ENCODE measurements at places on chromosomes 13 and 19. TPM values are rescaled to one million over a fixed set of nuclear protein-coding genes. Genes with fewer than 3 reads are reported as not detected.
A peak's percentile ranks its signal among the peaks of the same experiment; 100 is the strongest.

The GPR12 gene
- total RNA-seq: 0.14 TPM

The SSC5D gene
- total RNA-seq: 1.5 TPM

The ZNF536 gene
- 18.7 TPM for total RNA-seq

The TIMM44 gene
- total RNA-seq: 95.9 TPM

The THSD1 gene
- total RNA-seq: 0.75 TPM

The NLRP4 gene
- total RNA-seq: not detected

The SYMPK gene
- 115 TPM for total RNA-seq

The CEACAM16 gene
- total RNA-seq: not detected

DNA sequence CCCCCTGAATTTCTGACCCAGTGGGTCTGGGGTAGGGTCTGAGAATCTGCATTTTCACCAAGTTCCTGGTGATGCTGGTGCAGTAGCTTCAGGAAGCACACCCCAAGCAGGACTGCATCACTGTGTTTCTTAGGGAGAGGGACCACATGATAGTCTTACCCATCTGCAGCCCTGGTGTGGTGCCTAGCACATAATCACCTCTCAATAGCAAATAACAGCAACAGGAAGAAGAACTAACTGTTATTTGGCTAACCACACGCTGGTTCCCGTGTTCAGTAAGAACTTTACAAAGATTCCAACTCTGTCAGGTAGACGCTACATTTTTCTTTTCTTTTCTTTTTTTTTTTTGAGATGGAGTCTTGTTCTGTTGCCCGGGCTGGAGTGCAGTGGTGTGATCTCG lies 41.9 kb upstream of the SPATA13 start:
- H3K4me1 ChIP-seq: peaks cover 56% of the 10 kb centered on the region
- no peak for DNase-seq
- H3K27me3 ChIP-seq: no peaks in the 10 kb centered on the region
- no peak overlapping the region for H3K27ac ChIP-seq

GRCh38 chr13:111537843-111538499 lies 217.5 kb downstream of the TEX29 start:
- H3K27me3 ChIP-seq: peaks cover 48% of the 10 kb centered on the region
- no peak for DNase-seq
- H3K4me1 ChIP-seq: peaks cover 29% of the 10 kb centered on the region
- no peaks in the 10 kb centered on the region for H3K36me3 ChIP-seq
- no peak overlapping the region for H3K4me3 ChIP-seq

- H3K4me1 ChIP-seq: peaks cover 10% of the 10 kb centered on the region
- H3K36me3 ChIP-seq: no peaks in the 10 kb centered on the region
- no peak overlapping the region for H3K27ac ChIP-seq
- H3K4me3 ChIP-seq: peak overlapping the region; percentile 51
Measured at GRCh38 chr19:45484273-45484945, 12.4 kb downstream of the RTN2 start.

DNA sequence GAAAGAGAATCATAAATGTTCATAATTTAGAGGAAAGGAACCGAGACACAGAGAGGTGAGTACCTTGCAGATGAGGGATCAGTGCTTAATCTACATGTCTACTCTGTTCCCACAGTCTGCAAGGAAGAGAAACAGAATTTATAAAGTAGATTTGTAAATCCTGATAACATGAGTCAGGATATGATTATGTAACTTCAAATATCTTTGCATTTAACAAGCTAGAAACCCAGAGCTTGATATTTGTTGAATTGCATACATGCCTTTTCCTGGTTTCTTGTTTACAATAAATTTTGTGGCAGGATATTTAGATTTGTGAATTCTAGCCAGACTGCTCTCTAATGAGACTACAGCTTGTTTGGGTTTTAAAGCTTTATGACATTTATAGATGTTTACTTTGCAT lies 219.2 kb downstream of the ENOX1 start:
- no peak overlapping the region for H3K4me3 ChIP-seq
- H3K27me3 ChIP-seq: no peaks in the 10 kb centered on the region
- no peak overlapping the region for H3K27ac ChIP-seq
- no peaks in the 10 kb centered on the region for H3K36me3 ChIP-seq
- H3K4me1 ChIP-seq: peaks cover 11% of the 10 kb centered on the region
- no peak for DNase-seq

GRCh38 chr13:108919036-108919907 lies 289.9 kb downstream of the MYO16 start:
- DNase-seq: no peak
- H3K27me3 ChIP-seq: no peaks in the 10 kb centered on the region
- H3K4me3 ChIP-seq: no peak overlapping the region

GRCh38 chr13:102724923-102725322 lies 30.1 kb upstream of the METTL21C start:
- H3K27ac ChIP-seq: no peak overlapping the region
- no peak overlapping the region for H3K4me3 ChIP-seq
- no peak for DNase-seq
- peaks cover 15% of the 10 kb centered on the region for H3K27me3 ChIP-seq

- no peak overlapping the region for H3K27ac ChIP-seq
- H3K4me3 ChIP-seq: no peak overlapping the region
- H3K4me1 ChIP-seq: no peaks in the 10 kb centered on the region
- H3K27me3 ChIP-seq: no peaks in the 10 kb centered on the region
Measured at GRCh38 chr13:30564489-30564888, 53.2 kb upstream of the USPL1 start.

- no peaks in the 10 kb centered on the region for H3K27me3 ChIP-seq
- no peaks in the 10 kb centered on the region for H3K4me1 ChIP-seq
- H3K4me3 ChIP-seq: no peak overlapping the region
- no peak overlapping the region for H3K27ac ChIP-seq
- H3K36me3 ChIP-seq: peaks cover 6% of the 10 kb centered on the region
- no peak for DNase-seq
Measured at GRCh38 chr19:15928321-15928720, 6.0 kb downstream of the CYP4F11 start.

GRCh38 chr13:38417727-38418126 lies 68.1 kb downstream of the UFM1 start:
- H3K27me3 ChIP-seq: no peaks in the 10 kb centered on the region
- H3K27ac ChIP-seq: no peak overlapping the region
- no peak overlapping the region for H3K4me3 ChIP-seq
- no peaks in the 10 kb centered on the region for H3K4me1 ChIP-seq

GRCh38 chr19:6393983-6394412 lies 1.0 kb upstream of the GTF2F1 start:
- peak overlapping the region; percentile 98 for H3K27ac ChIP-seq
- DNase-seq: no peak
- peaks cover 30% of the 10 kb centered on the region for H3K4me1 ChIP-seq
- peak overlapping the region; percentile 97 for H3K4me3 ChIP-seq
- H3K36me3 ChIP-seq: peaks cover 4% of the 10 kb centered on the region

DNA sequence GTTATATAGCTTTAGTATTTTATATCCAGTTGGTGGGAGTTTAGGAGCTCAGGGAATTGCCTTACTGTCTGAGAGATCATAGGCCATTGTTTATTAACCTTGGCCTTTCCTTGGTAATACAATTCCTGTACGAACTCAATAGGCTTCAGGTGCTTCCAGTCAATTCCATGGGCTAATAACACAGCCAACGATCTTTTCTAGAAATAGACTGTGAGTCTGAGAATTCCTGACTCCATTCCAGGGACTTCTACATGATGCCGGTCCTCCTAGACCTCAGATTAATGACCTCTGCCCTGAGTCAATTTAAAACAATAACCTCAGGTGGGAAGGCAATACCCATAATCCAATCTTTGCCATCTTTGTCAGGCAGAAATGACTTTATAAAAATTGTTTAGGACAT lies 39.6 kb upstream of the KLF12 start:
- no peak overlapping the region for H3K27ac ChIP-seq
- no peak for DNase-seq
- H3K27me3 ChIP-seq: no peaks in the 10 kb centered on the region
- H3K4me3 ChIP-seq: no peak overlapping the region

- H3K36me3 ChIP-seq: no peaks in the 10 kb centered on the region
- no peak overlapping the region for H3K4me3 ChIP-seq
- DNase-seq: no peak
- no peak overlapping the region for H3K27ac ChIP-seq
- H3K27me3 ChIP-seq: no peaks in the 10 kb centered on the region
- peaks cover 4% of the 10 kb centered on the region for H3K4me1 ChIP-seq
Measured at GRCh38 chr13:47250146-47250545, 353.3 kb upstream of the HTR2A start.

DNA sequence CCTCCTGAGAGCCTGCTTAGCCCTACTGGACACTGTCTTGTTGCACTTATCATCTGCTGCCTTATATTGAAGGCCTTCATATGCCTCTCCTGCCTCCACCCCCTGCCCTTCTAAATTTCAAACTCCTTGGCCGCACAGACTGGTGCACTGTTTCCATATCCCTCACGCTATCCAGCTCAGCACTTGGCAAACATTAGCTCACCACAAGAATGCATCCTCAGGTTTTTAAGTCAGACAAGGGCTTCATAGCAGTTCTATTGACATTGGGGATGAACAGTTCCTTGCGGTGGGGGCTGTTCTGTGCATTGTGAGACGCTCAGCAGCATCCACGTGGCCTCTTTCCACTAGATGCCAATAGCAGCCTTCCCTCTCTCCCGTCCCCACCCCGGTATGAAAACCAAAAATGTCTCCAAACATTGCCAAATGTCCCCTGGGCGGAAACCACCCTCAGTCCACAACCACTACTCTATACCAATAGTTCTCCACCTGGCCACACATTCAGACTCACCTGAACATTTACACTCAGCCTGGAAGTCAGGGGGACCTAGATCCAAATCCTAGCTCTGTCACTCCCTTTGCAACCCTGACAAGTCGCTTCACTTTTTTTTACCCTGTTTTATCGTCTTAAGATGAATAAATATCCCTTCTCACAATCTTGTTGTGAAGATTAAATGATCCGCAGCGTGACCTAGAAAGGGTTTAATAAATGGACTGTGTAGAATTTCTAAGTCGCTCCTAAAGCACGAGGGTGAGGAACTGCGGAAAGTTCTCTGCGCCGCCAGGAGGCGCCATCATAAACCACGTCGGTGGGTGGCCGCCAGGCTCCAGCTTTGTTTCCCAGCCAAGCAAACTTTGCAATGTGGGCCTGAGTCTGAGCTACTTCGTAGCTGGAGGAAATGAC lies 3.6 kb upstream of the CEACAM3 start:
- no peak overlapping the region for H3K27ac ChIP-seq
- H3K36me3 ChIP-seq: no peaks in the 10 kb centered on the region
- DNase-seq: peak; percentile 25
- H3K4me3 ChIP-seq: no peak overlapping the region
- H3K4me1 ChIP-seq: no peaks in the 10 kb centered on the region

GRCh38 chr19:6362351-6362801 lies 1.0 kb downstream of the CLPP start:
- H3K27ac ChIP-seq: peak overlapping the region; percentile 57
- no peaks in the 10 kb centered on the region for H3K27me3 ChIP-seq
- peak overlapping the region; percentile 93 for H3K4me3 ChIP-seq
- H3K4me1 ChIP-seq: peaks cover 7% of the 10 kb centered on the region
- peaks cover 4% of the 10 kb centered on the region for H3K36me3 ChIP-seq

GRCh38 chr19:53196777-53197396 lies 3.7 kb upstream of the ZNF665 start:
- no peaks in the 10 kb centered on the region for H3K27me3 ChIP-seq
- peaks cover 35% of the 10 kb centered on the region for H3K4me1 ChIP-seq
- peak overlapping the region; percentile 92 for H3K27ac ChIP-seq
- DNase-seq: peak; percentile 92

DNA sequence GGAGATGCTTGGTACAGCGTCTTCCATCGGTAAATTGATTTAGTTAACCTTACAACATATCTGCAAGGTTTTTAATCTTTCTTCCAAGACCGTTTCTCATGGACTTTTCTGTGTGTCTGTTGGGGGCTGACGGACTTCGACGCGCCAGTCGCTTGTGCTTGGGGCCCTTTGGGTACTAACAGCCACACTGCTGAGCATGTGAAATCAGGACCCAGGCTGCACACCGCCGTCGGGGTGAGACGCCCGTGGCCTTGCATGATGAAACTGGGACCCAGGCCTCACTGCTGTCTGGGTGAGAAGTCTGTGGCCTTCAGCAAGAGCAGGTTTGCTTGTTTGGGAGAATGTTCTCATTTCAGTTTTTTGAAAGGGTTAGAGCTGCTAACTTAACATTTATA lies 9.8 kb downstream of the ATP4B start:
- H3K4me3 ChIP-seq: no peak overlapping the region
- H3K27ac ChIP-seq: peak overlapping the region; percentile 20

DNA sequence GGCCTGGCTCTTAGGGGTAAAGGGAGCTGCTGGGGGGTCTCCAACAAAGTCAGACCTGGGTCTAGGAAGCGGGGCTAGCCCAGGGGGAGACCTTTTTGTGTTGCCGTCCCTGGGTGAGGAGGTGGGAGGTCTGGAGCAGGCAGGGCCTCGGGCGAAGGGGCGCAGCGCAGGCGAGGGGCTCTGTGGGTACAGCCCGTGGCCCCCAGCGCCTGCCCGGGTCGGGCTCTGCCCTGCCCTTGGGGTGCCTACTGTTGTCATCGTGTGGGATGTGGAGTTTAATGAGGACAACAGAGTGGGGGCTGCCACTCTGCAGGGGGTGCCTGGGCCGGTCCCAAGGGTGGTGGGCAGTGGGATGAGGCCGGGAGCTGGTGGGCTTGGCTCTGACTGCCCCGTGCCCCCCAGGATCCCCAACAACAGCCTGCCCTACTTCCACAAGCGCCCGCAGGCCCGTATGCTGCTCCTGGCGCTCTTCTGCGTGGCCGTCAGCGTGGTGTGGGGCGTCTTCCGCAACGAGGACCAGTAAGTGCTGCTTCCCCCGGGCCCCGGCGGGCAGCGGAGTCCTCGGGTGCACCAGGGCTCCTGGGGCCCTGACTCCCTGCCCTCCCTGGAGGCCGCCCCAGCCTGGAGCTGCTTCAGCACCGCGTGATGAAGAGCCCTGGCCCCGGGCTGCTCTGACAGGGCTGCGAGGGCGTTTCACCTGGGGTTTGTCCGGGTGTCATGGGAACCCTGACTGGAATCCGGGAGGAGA lies 12.2 kb downstream of the SPPL2B start:
- DNase-seq: no peak
- H3K27me3 ChIP-seq: no peaks in the 10 kb centered on the region
- H3K36me3 ChIP-seq: peaks cover 8% of the 10 kb centered on the region
- no peak overlapping the region for H3K4me3 ChIP-seq
- H3K27ac ChIP-seq: no peak overlapping the region

GRCh38 chr19:36573020-36573894 lies at the start of gene ZNF529:
Gene ZNF529 (minus strand): TSS chr19:36573292. CDS start chr19:36572346, 946 bp downstream.
- peak within 1 kb of the TSS; percentile 94 for H3K4me3 ChIP-seq
- H3K36me3 ChIP-seq: peaks cover 36% of the 10 kb centered on the region
- peak; percentile 88 for DNase-seq
- H3K27me3 ChIP-seq: no peaks in the 10 kb centered on the region
- H3K4me1 ChIP-seq: peaks cover 34% of the 10 kb centered on the region
- peak within 1 kb of the TSS; percentile 98 for H3K27ac ChIP-seq

DNA sequence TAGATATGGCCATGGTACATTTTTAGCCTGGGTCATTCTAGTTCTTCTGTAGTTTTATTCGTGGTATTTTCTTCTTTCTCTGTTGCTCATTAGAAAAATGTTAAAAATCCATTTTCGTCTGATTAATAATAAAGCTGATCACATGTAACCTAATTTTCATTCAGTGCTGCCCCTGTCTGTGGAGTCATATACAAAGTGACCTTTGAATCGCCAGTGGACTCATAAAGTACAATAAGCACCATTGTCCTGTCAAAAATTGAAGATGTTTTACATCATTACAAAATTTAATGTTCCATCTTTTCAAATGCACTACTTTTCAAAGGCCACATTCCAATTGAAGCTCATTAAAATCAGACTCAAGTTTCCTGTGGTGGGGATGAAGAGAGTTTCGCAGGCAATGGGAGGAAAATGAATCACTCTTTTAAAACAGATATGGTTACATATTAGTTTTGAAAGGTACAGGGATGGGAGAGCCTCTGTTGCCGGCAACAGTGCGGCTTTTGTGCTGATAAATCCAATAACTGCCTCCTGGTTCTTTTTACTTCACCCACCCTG lies 205.4 kb downstream of the ZNF536 start:
- H3K4me1 ChIP-seq: peaks cover 18% of the 10 kb centered on the region
- no peaks in the 10 kb centered on the region for H3K36me3 ChIP-seq
- H3K27ac ChIP-seq: peak overlapping the region; percentile 14
- H3K27me3 ChIP-seq: no peaks in the 10 kb centered on the region
- no peak overlapping the region for H3K4me3 ChIP-seq
- no peak for DNase-seq

All from neural crest cell (in vitro differentiated cells).